ENCODE measurements at places on chromosomes 16 and 17.

DNA sequence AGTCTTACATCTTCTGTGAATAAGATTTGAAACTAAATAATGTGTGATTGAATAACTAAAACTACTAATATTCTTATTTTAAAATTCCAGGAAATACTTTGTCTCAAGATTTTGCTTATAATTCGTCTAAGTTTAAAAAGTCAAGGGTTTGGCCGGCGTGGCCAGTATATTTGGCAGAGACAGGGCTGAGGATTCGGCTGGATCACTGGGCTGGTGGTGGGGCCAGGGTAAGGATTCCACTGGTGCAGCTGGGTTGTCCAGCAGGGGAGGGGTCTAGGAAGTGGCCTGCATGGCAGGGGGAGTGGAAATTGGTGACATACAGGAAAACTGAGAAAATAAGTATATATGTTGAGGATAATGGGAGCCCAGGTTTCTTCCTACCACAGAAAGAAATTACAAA, 75.7 kb downstream of the MYO1D start:
- DNase-seq, result no peak

- DNase-seq, result no peak
These were observed 20.1 kb upstream of the BCAR1 start for GRCh38 chr16:75271441-75272096.

DNA sequence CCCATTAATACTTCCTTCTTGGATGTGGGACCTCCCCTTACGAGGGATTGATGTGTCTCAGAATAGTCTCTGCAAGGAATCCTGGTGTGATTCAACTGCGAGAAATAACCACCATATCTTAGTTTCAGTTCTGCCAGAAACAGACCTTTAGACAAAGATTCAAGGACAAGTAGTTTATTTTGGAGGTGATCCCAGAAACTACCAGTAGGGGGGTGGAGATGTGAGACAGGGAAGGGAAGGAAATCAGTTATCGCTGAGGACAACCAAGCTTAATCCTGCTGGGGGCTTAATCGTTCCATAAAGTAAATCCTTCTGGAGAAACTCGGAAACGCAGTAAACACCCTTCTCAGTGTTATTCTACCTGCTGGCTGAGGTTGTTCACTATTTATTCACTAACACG, 5.0 kb upstream of the SDR42E1 start:
- DNase-seq, result no peak

DNA sequence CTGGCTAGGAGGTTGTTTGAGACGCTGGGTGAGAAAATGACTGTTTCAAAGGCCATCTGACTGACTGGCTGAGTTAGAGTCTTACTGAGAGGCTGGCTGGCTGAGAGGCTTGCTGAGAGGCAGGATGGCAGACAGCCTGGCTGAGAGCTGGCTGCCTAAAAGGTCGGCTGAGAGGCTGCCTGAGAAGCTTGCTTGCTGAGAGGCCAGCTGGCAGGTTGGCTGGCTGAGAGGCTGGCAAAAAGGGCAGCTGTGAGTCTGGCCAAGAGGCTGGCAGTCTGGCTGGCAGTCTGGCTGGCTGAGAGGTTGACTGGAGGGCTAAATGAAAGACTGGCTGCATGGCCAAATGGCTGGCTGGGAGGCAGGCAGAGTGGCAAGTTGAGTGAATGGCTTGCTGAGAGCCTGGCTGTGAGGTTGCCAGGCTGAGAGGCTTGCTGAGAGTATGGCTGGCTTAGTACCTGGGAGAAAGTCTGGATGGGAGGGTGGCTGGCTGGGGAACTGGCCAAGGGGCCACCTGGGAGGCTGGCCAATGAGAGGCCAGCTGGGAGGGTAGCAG, 35.3 kb upstream of the ACSM2B start:
- no peak for DNase-seq

Measured in activated T-cell treated with anti-CD3 and anti-CD28 coated beads for 48 hours (primary cell).